ENCODE measurements at places on chromosomes 11 and 22. TPM values are rescaled to one million over a fixed set of nuclear protein-coding genes. Genes with fewer than 3 reads are reported as not detected.

- H3K27me3 ChIP-seq: no peaks in the 10 kb centered on the region
- no peak for DNase-seq
- H3K27ac ChIP-seq: no peak overlapping the region
- no peaks in the 10 kb centered on the region for H3K4me1 ChIP-seq
- no peak overlapping the region for H3K4me3 ChIP-seq
- no peaks in the 10 kb centered on the region for H3K36me3 ChIP-seq
These were observed 167.8 kb upstream of the POU2AF2 start for GRCh38 chr11:111077530-111078322.

DNA sequence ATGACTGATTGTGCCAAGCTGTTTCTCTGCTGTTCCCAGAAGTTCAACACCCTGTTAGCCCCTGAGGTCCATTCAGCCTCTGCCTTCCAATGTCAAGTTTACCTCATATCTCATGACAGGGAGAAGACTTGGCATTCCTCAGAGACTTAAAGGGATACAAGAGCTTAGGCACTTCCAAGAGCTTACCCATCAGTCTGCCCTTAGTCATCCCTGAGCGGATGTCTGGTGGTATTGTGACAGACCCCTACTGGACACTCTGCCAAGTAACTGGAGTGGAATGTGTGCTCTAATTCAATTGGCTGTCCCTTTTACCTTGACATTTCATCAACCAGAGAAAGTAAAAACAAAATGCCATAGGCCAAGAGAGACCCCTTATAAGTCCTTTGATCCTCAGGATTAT is 151.5 kb downstream of the AASDHPPT start:
- H3K4me3 ChIP-seq: no peak overlapping the region
- no peak overlapping the region for H3K27ac ChIP-seq
- DNase-seq: no peak
- no peaks in the 10 kb centered on the region for H3K27me3 ChIP-seq
- no peaks in the 10 kb centered on the region for H3K36me3 ChIP-seq
- H3K4me1 ChIP-seq: no peaks in the 10 kb centered on the region

DNA sequence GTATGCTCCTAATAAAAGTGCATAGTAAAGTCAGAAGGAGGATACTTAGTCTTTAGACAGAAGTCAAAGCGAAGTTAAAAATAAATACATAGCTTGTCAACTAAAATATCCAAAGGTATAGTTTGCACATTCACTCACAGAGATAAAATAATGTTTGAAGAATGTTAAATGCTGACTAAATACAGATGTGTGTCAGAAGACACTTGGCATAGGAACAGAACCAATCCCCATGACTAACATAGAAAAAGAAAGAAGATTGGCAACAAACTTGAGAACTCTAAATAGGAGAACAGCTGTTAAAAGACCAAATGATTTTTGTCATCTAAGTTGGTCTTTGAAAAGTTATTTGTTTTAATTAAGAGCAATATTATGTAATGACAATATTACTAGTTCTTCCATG is 1172.1 kb upstream of the RAG2 start:
- DNase-seq: no peak
- no peak overlapping the region for H3K4me3 ChIP-seq
- no peaks in the 10 kb centered on the region for H3K36me3 ChIP-seq
- no peaks in the 10 kb centered on the region for H3K27me3 ChIP-seq

GRCh38 chr11:132342408-132342807 is 972.0 kb downstream of the NTM start:
- DNase-seq: no peak
- no peaks in the 10 kb centered on the region for H3K27me3 ChIP-seq
- H3K36me3 ChIP-seq: no peaks in the 10 kb centered on the region
- no peak overlapping the region for H3K27ac ChIP-seq
- no peaks in the 10 kb centered on the region for H3K4me1 ChIP-seq

- H3K4me1 ChIP-seq: peaks cover 16% of the 10 kb centered on the region
- H3K4me3 ChIP-seq: no peak overlapping the region
- no peaks in the 10 kb centered on the region for H3K36me3 ChIP-seq
- no peak for DNase-seq
- no peak overlapping the region for H3K27ac ChIP-seq
These were observed 18.8 kb upstream of the ZBTB16 start for GRCh38 chr11:114040706-114041211.

TMEM45B gene
- total RNA-seq: 2.6 TPM
